Breast epithelium (tissue), 4 donors: ENCODE measurements at places on chromosomes 13 and 19. TPM values are rescaled to one million over a fixed set of nuclear protein-coding genes. Genes with fewer than 3 reads are reported as not detected.

DNA sequence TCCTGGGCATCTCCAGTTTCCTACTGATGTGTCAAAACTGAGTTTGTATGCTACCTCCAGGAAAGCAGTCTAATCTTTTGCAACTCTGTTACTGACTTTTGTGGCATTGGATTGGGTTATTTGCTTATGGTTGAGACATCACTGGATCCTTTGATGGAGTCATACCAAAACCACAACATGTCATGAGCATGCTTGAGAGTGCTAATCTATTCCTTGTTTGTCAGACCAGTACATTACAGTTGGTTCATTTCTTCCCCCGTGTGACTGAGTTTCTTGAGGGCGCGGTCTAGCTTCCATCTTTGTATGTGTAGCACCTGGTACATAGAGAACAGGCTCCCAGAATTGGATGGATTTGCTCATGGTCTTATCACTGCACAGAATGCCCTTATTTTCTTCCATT is 43.2 kb downstream of the SUGT1 start:
- DNase-seq, result no peak

- no peak for DNase-seq
Measured at GRCh38 chr13:49292742-49293486, 45.2 kb downstream of the CDADC1 start.

GRCh38 chr19:19111967-19112580 is 26.2 kb downstream of the TMEM161A start:
- DNase-seq, result no peak

- DNase-seq, result no peak
Measured at GRCh38 chr13:38539632-38540031, 147.2 kb upstream of the FREM2 start.

GRCh38 chr13:42239161-42239560 is 32.8 kb upstream of the AKAP11 start:
- DNase-seq, result no peak

DNA sequence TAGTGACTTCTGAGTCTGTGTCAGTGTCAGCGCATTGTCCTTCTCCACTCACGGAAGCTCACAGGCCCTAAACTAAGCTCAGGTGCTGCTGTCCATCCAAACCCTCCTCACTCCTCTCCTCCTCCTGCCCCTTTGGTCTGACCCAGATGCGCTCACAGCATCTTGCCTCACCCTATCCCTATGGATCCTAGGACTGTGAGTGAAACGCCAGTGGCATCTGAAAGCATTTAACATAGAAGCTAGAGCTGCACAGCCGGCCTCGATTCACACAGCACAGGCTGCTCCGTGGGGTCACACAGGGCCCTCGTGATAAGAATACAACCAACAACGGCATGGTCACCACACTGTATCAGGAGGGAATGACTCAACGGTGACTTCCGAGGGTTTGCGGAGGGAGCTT is 149.1 kb upstream of the SPACA7 start:
- no peak for DNase-seq

GRCh38 chr19:40614622-40615411 is 13.6 kb downstream of the LTBP4 start:
- DNase-seq, result peak; percentile 75

DMKN gene
- total RNA-seq, result 61.0 TPM

GSX1 gene
- total RNA-seq, result not detected
